Urinary bladder (tissue), 4 donors: ENCODE measurements at places on chromosomes 13 and 19. TPM values are rescaled to one million over a fixed set of nuclear protein-coding genes. Genes with fewer than 3 reads are reported as not detected.

DNA sequence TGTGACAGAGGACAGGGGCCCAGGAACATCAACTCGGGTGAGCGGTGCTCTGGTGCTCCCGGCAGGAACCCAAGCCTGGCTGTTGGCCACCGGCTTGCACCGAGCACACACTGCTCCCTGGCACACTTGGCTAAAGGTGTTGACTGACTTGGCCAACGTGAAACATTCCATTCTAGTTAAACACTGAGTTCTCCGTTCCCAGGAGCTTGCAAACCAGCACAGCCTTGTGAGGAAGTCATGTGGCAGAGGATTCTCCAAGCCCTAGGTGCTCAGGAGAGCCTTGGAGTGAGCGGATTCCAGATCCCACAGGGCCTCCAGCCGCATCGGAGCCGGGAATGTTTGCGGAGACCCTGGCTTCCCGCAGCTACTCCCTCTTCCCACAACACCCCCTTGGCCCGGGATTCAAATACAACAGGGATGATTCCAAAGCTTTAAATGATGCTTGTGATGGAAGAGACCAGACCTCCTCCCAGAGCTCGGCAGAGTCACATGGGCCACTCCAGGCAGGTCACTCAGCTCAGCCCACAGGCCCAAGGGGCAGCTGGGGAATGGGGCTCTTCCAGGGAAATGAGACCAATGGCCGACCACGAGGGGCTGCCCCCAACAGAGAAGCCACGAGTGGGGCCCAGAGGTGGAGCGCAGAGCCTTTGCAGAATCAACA is 2.9 kb downstream of the C13orf46 start:
- DNase-seq: no peak

DNA sequence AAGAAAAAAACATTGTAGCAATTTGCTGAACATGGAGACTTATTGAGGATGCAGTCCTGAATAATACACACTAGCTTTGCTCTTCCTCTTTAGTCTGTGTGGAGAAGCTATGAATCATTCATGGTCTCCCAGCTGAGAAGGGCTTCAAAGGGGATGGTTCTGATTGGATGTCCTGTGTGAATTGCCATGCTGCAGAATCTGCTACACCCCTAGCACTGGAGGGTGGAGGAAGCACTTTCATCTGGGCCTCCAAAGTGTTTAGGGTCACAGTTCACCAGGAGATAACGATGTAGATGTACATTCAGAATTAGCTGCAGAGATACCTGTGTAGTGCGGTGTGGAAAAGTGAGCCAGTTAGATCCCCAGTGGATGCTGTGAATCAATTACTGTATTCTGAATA is 321.1 kb upstream of the EDNRB start:
- no peak for DNase-seq

- DNase-seq: no peak
These were observed 76.5 kb downstream of the LATS2 start for GRCh38 chr13:20984879-20985278.

DNA sequence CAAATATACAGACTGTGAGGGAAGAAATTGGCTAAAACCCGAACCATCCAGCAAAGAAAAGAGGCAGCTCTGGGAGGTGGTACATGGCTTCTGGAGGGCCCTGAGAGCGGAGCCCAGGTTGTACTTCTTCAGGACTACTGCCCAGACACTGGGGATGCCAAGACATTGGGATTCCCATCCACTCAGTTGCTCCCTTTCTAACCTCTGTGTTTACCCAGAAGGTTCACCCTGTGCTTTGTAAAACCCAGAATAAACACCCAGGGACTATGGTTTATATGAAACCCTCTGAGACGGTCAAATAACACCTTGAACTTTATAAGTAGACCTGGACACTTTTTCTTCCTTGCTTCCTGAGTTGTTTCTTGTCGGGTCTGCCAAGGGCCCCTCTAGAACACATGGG is 9.7 kb downstream of the MEIOSIN start:
- DNase-seq: no peak

DNA sequence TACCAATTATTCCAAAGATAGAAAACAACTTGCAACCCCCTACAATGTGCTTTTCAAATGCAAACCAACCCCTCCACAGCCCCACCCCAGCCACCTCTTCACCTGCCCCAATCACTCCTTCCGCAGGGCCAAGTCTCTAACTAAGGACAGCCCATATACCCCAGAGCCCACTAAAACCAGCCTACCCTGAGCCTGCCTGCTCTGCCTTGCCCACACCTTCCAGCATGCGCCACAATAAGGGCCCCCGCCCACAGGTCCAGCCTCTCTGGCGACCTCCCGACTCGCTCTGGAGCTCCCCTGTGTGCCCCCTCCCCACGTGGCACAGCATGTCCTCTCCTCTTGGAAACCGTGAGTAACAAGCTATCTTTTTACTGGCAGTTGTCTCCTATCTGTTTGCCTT is 42.8 kb upstream of the MEDAG start:
- no peak for DNase-seq

- DNase-seq: no peak
These were observed 1.6 kb upstream of the APOC1 start for GRCh38 chr19:44912854-44913253.

- no peak for DNase-seq
These were observed 537 bp downstream of the NAT14 start for GRCh38 chr19:55485439-55486011.

Gene CAPS
- 26.5 TPM for total RNA-seq

Gene GSX1
- not detected for total RNA-seq

Gene TNNI3
- total RNA-seq: not detected

Gene IFNL1
- total RNA-seq: not detected
